IPS-NIHi11 (cell line): ENCODE measurements at places on chromosomes 12 and 14.

- DNase-seq, result no peak
Measured at GRCh38 chr14:74841230-74842207, 34.4 kb downstream of the PROX2 start.

- no peak for DNase-seq
Measured at GRCh38 chr12:50642761-50643160, 121.1 kb upstream of the ATF1 start.

DNA sequence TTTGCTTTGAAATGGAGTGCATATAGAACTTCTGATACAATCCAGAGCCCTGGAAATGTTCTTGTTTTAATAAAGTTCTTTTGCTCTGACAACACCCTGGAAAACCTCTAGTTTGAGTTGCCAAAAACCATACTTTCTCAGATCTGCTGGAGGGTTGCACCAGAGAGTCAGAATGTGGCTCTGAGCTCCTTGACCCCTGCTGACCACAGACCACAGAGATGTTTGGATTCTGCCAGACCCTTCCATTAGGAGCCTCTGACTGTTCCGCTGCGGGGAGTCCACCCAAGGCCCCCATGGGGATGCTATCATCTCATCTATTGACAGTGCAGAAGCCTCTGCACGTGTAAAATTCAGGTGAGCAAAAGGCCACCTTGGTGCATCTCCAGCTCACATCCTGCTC is 332.6 kb downstream of the GLT1D1 start:
- no peak for DNase-seq

DNA sequence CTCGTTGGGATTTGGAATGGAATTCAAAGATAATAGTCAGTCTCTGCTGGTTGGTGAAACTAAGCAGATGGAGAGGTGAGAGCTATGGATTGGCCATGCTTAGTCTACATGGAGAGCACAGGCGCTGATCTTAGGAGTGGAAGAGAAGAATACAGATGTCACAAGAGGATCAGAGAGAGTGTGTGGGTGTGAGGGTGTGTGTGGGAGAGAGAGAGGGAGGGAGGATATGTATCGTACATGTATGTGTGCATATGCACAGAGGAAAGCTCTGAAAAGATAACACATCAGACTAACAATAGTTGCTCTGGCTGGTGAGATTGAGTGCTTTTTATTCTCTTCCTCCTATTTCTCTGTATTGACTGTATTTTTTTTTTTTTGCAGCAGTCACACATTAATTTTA is 686.2 kb upstream of the TBX3 start:
- DNase-seq, result no peak

DNA sequence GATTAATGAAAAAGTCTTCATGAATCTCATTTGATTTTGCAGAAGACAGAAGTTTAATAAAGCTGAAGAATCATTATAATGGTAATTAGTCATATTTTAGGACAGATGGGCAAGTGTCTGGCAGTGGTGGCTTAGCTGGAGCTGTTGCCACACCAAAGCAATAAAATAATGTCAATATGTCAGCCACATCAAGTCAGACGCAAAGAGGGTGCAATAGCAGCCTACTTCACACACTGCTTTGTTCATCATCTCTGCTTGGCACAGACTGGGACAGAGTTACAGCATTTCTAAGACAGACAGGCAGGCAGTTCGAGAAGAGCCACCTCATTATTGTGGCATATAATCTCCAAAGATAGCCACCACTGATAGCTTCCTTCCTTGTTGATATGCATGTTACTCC is 16.9 kb upstream of the KRR1 start:
- DNase-seq, result no peak

GRCh38 chr14:100297320-100298300 is 8.6 kb downstream of the SLC25A29 start:
- DNase-seq, result no peak

DNA sequence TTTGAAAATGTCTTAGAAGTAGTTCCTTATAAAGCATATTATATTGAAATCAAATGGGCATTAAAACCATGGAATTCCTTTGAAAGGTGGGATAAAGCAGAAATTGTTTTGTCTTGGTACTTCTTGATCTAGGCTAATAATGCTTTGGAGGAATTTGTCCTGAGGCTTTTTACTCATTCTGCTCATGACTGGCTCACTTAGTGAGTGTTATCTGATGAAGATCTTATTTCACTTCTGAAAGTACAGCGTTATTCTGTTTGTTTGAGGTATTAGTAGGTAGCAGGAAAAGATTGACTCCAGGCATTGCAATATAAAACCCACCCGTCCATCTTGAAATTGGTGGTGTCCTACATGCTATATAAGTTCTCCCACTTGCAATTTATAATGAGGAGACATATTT is 5.5 kb downstream of the C12orf71 start:
- DNase-seq, result no peak

GRCh38 chr12:119644930-119645329 is 23.0 kb upstream of the PRKAB1 start:
- DNase-seq, result no peak

- no peak for DNase-seq
Measured at GRCh38 chr14:51382506-51382905, 142.5 kb downstream of the TMX1 start.

- no peak for DNase-seq
Measured at GRCh38 chr14:94465042-94465441, 11.0 kb downstream of the SERPINA9 start.

DNA sequence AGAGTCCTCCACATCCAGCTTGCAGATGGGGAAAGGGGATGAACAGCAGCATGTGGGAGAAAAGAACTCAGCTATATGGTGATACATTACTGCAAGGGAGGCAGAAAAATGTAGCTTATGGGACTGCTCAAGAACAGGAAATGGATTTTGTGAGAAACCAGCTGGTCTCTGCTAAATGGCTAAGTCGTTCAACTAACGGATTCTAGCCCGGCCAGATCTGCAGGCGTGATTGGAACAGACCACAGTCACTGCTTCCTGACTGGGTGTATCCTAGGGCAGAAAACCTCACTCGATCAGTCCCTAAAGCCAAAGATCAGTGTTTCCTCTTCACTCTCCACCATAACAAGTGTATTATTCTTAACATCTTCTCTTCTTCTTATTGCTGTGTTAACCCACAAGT is 8.1 kb upstream of the PTGDR start:
- DNase-seq, result no peak

GRCh38 chr14:95408731-95409476 is 89.2 kb upstream of the CLMN start:
- DNase-seq, result no peak

DNA sequence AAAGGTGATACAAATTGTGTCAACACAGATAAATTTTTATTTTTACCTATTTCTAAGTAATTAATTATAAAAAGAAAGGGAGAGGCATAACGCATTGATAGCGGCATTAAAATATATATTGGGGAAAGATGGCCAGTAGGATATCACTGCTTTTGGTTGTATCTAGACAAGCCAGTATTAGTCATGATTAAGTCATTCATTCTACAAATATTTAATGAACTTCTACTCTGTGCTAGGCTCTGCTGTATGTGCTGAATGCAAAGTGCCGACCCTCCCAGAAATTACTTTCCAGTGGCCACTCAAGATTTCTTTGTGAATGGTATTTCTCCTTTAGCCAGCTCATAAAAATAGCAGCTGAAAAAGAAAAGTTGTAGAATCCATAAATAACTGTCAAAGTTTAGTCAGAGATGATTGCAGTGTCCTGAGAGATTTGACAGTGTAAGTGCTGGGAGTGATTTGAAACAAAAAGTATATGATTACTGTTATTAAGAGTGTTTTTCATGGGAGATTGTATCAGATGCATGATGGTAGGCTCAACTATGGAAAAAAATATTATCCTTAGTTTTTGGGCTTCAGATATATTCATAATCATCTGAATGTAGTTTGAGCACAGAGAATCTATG is 133.2 kb downstream of the MGAT4C start:
- no peak for DNase-seq

DNA sequence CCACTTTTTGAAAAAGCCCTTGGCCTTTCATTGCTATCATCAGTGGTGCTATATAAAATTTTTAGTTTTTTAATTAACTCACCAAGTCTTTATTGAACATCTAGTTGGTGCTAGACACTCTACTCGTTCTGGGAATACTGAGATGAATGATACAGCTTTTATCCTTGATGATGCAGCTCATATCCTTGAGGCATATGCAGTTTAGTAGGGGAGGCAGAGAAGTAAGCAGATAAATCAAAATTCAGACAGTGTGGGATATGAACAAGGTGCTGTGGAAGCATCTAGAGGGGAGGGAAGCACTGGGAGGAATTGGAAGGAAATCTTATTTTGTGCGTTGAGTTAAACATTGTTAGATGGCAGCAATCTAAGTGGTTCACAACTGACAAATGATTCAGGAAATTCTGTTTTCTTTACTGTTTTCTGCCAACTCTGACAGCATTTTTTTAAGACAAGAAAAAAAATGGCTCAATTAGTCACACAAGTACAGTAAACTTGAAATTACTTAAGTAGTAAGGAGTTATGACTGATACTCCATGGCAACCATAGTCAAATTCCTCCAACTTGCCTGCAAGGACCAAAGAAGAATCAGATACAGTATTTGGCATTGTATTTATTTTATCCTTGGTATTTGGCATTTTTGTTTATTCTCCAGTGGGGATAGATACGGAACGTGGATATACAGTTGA is 119.2 kb downstream of the TMTC2 start:
- no peak for DNase-seq

DNA sequence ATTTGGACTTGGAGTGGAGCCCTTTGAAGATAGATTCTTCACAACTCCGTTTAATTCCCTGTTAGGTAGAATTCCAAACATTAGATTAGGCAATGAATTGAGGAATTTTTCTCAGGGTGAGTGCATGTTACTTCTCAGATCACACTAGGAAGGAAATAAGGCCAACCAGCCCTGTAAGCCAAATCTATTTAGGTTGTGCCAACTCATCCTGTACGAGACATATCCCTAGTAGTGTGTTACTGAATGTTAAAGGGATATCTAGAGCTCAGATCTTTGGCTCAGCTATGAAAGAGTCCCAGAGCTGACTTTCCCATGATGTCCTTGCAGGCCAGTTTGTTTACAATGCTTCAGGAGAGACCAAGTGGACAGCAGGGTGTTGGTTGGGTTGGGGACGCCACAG is 45.6 kb downstream of the GPHB5 start:
- no peak for DNase-seq

- no peak for DNase-seq
Measured at GRCh38 chr12:97940629-97941028, 478.0 kb downstream of the RMST start.

DNA sequence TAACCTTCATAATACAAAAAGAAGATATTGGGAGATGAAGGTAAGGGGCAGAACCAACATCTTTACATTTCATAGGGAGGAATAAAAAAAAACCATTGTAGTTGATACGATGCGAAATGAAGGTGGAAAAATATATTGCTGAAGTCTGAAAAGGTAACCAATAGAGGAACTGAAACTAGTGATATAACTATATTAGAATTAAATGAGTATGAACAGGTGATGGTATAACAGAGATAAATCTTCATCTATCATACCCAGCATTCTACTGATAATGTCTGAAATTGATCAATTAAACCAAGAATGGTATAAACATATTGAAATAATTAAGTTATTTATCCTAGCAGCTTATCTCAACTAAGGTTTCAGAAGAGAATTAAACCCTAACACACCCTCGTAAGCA is 332.1 kb downstream of the NELL2 start:
- no peak for DNase-seq

DNA sequence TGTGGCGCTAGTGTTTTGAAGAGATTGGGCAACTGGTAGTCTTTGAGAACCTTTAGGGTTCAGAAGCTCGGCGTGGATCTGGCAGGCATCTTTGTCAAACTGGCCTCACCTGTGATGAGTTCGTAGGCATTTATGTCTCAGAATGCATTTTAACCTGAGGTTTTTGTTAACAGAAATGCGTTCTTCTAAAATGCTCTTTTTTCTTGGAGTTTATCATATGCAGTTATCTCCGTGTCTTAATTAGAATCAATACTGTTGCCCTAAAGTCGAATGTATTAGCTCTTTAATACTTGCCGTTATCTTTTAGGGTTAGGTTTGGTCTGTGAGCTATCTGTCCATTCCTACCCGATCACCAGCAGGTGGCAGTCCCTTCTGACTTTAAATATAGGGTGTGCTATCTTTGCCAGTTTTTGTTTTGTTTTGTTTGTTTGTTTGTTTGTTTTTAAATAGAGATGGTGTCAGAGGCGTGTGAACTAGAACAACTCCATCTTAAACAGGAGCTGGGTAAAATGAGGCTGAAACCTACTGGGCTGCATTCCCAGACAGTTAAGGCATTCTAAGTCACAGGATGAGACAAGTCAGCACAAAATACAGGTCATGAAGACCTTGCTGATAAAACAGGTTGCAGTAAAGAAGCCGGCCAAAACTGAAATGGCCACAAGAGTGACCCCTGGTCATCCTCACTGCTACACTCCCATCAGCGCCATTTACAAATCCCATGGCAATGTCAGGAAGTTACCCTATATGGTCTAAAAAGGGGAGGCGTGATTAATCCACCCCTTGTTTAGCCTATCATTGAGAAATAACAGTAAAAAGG is 1.4 kb downstream of the ATF1 start:
- peak; percentile 62 for DNase-seq

DNA sequence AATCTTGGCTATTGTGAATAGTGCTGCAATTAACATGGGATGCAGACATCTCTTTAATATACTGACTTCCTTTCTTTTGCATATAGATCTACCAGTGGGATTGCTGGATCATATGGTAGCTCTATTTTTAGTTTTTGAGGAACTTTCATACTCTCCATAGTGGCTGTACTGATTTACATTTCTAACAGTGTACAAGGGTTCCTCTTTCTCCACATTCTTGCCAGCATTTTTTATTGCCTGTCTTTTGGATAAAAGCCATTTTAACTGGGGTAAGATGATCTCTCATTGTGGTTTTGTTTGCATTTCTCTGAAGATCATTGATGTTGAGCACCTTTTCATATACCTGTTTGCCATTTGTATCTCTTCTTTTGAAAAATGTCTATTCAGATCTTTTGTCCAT is 8.4 kb downstream of the AMDHD1 start:
- DNase-seq, result no peak

GRCh38 chr14:94051779-94052178 is 25.6 kb downstream of the OTUB2 start:
- DNase-seq, result no peak

DNA sequence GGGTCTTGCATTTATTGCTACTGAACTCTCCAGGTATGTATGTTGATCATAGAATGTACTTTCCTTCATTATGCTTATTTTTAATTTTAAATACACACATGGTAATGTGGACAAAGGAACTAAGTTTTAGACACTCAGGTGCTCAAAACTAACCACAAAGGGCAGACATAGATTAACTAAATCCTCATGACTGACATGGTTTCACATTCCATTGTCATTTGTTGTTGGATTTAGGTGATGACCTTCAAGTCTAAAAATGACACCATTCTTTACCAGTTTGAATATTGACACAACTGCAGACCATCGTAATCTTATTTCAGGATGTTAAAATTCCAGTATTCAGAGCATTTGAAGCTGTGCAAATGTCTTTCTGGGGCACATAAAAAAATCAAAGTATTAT is 128.4 kb downstream of the BBS10 start:
- no peak for DNase-seq
